ENCODE measurements at places on chromosomes 5 and 9.

GRCh38 chr5:80255431-80255810, 427 bp downstream of the SERINC5 start:
- no peak for DNase-seq

DNA sequence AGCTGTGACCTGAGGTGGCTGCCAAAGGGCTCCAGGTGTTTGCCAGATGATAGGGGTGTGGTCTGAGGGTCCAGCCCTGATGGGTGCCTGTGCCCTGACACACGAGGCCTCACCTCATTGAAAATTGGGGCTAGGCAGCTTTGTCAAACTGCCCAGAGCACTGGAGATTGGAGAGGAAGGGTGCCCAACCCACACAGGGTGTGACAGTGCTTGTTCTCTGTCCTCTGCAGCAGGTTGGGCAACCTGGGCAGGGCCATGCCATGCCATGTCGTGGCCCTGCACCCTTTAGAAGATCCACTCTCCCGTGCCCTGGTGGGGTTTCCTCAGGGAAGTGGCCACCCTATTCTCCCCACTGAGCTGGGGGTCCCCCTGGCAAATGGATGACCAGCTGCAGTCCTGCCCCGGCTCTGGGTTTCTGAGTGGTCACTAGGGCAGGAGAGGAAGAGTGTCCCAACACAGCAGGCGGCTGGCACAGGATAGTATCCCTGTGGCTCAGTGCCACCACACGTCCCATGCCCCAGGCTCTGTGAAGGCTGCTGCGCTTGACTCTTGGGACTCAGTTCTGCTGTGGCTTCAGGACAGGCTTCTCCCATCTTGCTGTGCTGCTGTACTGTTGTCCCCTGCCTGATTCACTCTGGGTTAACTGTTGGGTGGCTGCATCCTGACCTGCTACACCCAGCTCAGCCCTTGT, 100.8 kb upstream of the PITX1 start:
- no peak for DNase-seq

DNA sequence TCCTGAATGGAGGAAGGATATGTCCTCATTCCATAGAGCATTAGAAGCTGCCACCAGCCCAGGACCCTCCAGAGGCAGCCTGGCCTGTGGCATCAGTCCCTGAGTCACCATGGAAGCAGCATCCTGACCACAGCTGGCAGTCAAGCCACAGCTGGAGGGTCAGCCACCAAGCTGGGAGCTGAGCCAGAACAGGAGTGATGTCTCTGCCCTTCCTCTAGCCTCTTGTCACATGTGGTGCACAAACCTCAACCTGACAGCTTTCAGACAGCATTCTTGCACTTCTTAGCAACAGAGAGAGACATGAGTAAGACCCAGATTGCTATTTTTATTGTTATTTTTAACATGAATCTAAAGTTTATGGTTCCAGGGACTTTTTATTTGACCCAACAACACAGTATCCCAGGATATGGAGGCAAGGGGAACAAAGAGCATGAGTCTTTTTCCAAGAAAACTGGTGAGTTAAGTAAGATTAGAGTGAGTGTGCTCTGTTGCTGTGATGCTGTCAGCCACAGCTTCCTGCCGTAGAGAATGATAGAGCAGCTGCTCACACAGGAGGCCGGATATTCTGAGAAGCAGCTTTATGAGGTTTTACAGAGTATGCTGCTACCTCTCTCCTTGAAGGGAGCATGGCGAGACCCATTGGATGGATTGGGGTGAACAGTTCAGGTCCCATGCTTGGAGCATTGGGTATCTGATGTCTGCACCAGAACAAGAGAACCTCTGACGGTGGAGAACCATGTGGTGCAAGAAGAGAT, 13.0 kb upstream of the CYFIP2 start:
- DNase-seq: no peak

GRCh38 chr9:123437201-123437600, 81.2 kb downstream of the CRB2 start:
- no peak for DNase-seq

DNA sequence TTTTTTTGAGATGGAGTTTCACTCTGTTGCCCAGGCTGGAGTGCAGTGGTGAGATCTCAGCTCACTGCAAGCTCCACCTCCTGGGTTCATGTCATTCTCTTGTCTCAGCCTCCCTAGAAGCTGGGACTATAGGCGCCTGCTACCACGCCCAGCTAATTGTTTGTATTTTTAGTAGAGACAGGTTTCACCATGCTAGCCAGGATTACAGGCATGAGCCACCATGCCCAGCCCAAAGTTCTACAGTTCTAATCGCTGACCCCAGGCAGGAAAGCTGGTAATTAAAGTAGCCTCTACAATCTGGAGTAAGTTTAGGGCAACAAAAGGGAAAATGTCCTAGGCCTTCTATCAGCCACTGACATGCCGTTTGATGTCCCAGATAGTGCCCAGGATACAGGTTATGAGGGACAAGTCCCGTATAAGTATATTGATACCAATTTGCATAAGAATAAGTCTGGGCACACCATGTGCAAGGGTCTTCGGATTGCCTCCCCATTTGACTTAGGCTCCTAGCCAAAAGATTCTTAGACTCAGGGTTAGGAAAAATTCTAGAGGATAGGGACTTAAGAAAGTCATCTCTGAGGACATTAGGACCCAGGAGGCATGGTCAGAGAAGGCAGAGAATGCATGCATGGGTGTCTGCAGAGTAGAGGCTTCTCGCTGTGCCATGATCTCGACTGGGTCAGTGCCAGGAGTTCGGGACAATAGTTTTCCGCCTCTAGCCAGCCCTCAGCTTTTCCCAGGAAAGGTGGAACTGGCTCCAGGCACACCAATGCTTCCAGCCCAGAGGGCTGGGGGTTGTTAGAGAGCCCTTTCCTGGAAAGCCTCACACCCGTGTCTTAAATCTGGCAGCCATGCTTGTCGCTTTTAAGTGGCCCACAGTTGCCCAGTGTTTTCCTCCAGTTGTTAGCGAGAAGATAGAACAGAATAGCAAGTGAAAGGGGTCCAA, 1111.1 kb downstream of the TAF11L14 start:
- DNase-seq: no peak

- no peak for DNase-seq
Measured at GRCh38 chr9:73539881-73540390, 388.3 kb downstream of the ANXA1 start.

DNA sequence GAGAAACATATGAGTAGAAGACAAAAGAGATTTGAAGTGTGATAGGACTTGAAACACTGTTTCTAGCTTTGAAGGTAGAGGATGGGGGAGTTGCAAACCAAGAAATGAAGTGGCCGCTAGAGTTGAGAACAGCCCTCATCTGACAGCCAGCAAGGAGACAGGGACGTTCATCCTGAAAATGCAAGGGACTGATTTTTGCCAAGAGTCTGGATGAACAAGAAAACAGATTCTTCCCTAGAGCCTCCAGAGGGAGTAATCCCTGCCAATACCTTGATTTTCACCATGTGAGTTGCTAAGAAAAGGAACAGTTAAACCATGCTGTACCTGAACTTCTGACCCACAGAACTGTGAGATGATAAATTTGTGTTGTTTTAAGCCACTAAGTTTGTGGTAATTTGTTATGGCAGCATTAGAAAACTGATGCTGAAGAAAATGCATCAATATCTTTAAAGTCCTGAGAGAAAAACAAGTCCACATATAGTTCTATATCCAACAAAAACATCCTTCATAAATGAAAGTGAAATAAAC, 154.0 kb upstream of the ADAMTSL1 start:
- no peak for DNase-seq

DNA sequence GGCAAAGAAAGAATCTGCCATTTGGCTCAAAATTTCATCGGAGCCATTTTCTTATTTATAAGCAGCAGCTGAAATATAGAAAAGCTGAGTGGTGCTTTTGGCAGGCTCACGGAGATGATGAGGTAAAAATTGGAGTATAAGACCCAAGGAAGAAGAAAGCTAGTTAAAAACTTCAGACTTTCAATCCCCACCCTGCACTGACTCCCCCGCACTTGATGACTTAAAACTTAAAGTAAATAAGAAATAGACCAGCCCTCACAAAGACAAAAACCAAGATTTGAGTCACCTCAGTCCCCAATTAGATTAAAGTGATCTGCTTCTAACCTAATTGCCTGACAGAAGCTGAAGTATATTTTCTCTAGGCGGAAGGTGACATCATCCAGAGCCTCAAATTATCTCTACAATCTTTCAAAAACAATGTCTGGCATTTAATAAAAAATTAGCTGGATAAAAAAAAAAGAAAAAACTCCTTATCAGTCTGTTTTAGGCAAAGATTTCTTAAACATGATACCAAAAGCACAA, 124.0 kb upstream of the PJA2 start:
- DNase-seq: no peak

DNA sequence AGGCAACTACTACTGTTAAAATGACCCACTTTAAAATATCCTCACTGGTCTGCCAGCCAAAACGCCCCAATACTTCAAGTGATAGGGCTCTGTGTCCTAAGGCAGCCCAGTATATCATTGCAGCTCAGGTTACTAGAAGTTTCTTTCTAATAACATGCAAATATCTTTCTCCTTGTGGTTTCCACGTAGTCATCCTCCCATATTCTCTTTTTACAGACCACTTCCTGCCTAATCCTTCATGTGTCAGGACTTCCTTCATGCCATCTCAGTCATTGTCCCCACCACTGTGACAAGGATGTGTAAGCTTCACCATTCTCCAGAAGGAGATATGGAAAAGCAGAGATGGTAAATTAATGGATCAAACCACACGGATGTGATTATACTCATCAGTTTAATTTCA, 813.7 kb downstream of the MAT2B start:
- no peak for DNase-seq

DNA sequence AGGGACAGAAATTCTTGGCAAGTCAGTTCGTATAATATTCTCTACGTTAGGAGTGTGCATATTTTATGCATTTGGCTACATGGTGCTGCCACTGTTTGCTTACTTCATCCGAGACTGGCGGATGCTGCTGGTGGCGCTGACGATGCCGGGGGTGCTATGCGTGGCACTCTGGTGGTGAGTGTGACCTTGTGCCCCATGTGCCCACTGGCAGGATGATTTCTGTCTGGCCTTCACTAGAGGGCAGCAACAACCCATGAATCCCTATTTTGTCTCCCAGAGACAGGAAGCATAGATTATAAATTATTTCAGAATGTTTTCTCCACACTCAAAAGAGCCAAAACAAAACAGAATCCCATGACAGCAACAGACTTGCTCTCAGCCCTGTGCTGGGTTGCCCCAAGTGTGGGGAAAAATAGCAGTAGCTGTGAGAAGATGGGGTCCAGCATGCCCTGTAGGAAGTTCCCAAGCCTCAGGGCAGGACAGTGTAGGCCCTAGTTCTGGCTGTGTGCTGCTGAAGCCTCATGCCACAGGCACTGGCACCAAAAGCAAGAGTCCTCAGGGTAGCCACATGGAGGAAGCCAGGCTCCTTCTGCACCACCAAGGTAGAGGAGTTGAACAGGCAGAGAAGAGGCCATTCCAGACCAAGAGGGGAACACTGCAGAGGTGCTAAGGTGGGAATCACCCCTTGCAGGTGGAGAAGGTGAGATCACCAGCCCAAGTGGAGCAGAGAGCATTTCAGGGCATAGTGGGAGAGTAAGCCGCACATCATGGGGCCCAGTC, 16.0 kb downstream of the SLC22A5 start:
- DNase-seq: peak; percentile 28

DNA sequence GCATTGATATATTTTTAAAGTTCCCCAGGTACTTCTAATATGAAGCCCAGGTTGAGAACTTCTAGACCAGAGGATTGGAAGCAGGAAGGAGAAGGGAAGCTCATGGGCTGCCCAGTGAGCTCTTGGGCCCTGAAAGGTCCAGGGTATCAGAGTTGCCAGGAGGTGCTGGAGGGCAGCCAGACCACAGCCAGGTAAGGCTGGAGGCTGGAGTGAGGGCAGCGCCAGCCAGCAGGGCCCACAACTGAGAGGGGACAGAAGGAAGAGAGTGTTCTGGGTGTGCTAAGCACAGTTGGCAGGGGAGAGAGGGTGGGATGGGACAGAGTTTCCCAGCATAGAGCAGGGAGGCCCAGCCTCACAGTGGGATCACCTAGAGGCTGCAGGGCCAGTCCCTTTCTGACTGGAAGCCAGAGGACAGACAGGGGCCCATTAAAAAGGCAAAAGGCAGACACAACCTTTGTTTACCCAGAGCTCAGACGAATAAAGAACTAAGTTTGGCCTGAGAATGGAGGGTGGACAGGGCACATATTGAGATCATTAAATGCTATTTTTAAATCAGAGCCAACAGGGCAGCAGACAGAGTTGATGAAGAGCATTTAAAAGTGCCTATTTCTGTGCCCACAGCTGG, 94.9 kb downstream of the PDE8B start:
- DNase-seq: no peak

- no peak for DNase-seq
Measured at GRCh38 chr9:78032730-78033457, 1.3 kb upstream of the GNAQ start.

- DNase-seq: no peak
Measured at GRCh38 chr5:124628721-124629596, 117.5 kb downstream of the ZNF608 start.

All from activated CD8-positive, alpha-beta memory T cell treated with anti-CD3 and anti-CD28 coated beads for 4 hours (primary cell).